ENCODE measurements at places on chromosomes 2 and 18.

- DNase-seq: no peak
These were observed 103.6 kb upstream of the AGAP1 start for GRCh38 chr2:235390108-235390815.

DNA sequence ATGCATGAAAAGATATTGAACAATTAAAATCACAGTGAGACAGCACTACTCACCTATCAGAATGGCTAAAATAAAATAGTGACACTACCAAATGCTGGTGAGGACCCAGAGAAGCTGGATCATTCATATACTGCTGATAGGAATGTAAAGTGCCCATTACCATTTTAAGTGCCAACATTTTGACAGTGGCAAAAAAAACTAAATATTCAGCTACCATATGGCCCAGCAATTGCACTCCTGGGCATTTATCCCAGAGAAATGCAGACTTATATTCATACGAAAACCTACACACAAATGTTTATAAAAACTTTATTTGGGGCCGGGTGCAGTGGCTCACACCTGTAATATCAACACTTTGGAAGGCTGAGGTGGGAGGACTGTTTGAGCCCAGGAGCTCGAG, 47.6 kb downstream of the FBXO36 start:
- no peak for DNase-seq

DNA sequence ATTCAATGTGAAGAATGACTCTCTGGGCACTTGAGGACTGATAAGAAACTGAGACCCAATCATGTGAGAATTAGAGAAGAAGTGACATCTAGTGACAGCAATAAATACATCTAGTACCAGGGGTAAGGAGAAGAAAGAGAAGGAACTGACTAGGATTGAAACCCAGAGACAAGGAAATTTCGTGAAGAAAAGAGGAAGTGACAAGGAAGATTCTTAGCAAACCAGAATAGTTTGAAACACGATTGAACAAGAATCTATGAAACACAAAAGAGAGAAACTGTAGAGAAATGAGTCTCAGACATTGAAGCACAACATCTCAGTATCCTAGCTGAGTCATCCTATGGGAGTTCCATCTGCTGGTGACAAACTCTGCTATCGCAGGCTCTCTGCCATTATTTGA, 571.9 kb upstream of the PKDCC start:
- DNase-seq: no peak

GRCh38 chr2:199470361-199470671, 12.6 kb upstream of the SATB2 start:
- DNase-seq: no peak

DNA sequence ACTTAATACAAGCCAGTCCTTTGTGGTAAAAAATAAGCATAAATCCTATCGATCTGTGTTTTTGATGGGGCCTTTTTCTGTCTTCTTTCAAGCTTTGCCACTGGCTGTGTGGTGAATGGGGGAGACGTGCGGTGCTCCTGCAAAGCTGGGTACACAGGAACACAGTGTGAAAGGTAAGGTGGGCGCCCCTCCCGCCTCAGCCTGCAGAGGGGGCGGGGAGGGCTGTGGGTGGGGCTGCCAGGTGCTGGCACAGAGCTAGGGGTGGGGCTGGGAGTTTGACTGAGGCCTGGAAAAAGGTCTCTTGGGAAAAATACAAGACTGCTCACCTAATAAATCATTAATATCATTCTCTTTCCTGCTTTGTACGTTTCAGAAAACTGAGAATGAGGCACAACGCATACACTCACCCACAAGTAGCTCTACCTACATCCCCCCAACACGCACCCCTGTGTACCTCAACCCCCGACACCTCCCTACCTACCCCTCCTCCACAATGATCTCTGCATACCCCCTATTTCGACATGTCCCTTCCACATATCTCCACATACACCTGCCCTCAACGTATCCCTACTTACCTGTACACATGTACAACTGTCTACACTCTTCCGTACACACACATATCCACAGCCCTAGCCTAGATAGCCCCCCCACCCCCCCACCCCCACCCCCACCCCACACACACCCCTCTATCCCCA, 129.7 kb upstream of the TTC39C start:
- DNase-seq: no peak

GRCh38 chr18:27447451-27447881, 262.4 kb upstream of the CHST9 start:
- DNase-seq: no peak

DNA sequence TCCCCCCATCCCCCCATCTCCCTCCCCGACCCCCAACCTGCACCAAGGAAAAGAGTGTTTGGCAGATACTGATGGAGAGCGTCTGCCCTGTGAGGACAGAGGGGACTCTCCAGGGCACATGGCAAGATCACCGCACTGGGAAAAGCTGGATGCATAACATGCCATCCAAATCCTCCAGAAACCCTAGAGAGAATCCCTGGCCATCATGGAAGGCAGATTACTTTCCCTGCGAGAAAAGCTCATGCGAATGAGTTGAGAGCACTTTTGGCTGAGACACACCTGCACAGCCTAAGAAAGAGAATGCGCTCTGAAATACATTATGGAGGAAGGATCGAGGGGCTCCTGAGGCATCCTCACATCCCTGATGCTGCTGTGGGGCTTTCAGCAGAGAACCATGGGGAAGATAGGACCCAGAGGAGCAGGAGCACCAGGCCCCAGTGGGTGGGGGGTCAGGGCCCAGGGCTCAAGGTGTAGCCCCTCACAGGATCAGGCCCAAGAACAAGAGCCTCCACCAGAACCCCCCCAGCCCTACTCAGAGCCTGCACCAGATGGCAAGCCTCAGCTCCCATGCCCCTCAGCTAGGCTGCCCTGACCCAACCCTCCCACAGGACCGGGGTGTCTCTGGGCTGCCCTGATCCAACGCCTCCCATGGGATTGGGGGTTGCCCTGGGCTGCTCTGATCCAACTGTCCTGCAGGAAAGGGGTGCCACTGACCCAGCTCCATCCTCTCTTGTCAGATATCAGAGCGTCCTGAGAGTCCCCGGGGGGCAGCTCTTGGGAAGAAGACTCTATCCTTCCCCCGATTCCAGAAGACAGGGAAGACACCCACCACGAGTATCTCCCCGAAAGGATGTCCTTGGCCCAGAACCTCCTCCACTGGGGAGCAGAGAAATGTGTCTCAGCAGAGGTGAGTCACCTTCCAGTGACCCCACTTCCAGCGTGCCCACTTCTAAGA, 153.4 kb downstream of the NDUFA10 start:
- no peak for DNase-seq

GRCh38 chr2:96400049-96401000, 64.8 kb downstream of the NCAPH start:
- DNase-seq: no peak

DNA sequence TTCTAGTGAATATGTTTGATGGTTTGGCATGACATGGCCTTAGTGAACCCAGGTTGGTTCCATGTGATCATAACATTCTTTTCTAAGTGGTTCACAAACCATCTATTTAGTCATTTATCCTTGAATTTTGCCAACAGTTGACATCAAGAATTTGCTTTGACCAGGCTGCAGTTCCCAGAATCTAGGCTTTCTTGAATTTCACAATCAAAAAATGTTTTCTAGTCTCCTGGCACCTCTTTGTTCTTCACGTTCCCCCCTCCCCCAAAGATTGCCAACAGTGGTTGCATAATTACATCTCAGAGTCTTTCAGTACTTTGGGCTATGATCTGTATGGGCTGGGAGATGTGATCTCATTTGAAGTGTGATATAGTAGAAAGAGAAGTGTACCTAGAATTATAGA, 124.0 kb downstream of the GATA6 start:
- no peak for DNase-seq

DNA sequence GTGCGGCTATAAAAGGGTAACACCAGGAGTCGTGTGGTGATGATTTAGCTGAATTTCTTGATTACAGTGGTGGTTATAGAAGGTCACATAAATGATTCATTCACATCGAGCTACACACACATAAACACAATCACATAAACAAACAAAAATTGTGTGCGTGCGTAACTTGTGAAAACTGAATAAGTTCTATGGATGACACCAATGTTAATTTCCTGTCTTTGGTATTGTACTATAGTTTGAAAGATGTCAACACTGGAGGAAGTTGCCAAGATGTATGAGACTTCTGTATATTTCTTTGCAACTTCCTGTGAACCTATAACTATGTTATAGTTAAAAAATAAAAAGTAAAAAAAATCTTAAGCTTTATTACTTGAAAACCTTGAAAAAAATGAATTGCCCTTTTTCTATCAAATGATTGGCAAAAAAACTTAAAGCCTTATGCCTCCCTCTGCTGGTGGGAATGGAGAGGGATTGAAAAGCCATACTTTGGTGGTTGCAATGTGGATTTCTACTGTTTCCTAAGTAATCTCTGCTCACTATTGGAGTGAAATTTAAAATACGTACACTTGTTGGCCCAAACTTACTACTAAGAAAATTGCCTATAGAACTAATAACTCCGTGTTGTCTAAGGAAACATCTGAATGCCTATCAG, 227.7 kb downstream of the RPIA start:
- DNase-seq: no peak

- no peak for DNase-seq
These were observed 8.6 kb downstream of the OSBPL6 start for GRCh38 chr2:178202927-178203326.

GRCh38 chr2:217330647-217331046, 470.8 kb upstream of the TNP1 start:
- DNase-seq: no peak

DNA sequence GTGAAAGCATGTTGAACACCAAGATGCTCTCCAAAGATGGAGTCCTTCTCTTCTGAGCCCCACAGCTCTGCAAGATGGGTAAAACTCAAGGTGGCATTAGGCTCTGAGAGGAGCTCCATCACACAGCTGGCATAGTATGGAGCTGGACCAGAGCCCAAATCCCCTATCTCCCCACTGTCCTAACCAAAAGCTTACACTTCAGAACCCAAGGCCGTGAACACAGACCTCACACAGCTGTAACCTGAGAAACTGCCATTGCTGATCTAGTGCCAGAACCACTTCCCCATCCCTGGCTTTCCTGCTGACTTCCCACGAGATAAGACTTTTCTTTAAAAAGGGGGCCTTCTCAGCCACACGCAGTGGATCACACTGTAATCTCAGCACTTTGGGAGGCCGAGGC, 25.0 kb downstream of the TTC32 start:
- DNase-seq: no peak

DNA sequence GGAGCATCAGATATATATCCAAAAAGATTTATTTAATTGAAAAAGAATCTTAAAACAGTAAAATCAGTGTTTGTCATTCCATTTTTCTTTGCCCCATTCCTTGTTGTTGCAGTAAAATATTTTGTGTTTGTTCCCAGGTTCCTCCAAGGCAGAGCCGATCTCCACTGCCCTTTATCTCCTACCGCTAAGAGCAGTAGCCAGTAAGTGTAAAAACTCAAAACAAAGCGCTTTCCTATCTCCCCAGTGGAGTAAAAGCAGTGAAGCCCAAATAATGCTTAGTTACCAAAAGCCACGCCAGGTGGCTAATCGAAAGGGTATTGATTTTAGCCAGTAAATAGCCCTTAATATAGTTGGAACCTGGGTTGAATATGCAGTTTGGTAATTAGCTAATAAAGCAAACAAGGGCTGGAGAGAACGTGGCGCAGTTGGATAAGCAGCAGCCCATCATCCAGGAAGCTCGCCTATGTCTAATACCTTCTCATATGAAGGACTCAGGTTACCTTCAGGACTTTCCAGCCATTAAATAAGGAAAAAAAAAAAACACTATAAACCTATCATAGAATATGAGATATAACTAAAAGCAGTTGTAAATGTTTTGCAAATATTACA, 12.4 kb upstream of the GPD2 start:
- no peak for DNase-seq

GRCh38 chr2:2464094-2464493, 133.0 kb upstream of the MYT1L start:
- no peak for DNase-seq

DNA sequence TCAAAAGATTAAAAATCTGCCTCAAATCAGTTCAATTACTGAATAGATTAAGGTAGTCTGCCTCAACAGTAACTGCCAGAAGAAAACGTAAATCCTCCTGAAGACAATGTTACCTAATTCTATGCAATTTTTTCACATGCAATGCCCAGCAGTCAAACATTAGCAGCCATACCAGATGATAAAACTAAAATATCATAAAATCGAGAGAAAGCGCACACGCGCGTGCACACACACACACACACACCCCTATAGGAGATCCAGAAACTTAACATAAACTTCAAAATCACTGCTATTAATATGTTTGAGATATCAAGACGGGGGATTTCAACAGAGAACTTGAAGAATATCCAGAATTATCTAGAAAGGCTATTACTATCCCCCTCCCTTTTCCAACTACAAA, 32.9 kb downstream of the ROCK2 start:
- no peak for DNase-seq

- no peak for DNase-seq
These were observed 214.6 kb downstream of the NCK2 start for GRCh38 chr2:105959357-105959756.

DNA sequence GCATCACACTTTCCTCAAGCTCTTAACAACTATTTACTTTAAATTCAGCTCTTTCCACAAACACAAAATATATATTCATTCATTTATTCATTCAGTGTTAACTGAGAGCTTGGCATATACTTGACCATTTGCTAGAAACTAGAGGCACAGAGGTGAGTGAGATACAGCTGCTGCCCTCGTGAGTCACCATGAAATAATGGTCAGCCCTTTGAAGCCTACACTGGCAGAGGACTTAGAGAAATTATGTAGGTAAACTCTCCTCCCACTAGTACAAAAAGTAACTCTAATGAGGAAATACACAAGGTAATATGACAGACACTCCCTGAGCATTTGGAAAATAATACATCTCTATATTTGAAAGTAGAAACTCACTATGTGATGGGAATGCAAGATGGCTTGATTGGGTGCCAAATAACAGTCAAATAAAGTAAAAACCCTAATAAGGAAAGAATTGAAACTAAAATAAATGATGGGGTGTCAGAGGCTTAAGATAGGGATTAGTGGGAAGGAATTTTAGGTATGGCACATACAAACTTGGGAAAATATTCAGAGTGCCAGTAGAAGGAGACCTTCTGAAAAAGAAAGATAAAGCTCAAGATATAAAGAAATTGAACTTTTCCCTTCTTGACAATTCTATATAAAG, 61.1 kb downstream of the ANTXR1 start:
- DNase-seq: no peak

DNA sequence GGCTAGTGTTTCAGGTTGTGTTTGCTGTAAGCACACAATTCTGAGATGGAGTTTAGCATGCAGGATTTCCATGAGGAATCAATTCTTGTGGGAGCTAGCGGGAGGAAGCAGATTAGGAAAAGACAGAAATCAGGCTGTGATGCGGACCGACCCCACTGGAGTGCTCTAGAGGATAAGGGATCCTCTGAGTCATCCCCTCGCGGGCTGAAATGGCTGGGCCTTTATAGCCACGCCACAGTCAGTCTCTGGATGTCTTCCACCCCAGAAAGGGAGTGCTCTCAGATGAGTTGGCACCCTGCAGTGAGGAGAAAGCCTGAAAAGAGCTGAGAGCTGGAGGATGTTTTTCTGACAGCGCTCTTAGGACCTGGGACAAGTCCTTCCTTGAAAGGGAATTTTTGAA, 102.4 kb downstream of the GALNT3 start:
- DNase-seq: peak; percentile 33
